DMS 273 treated with DMSO at 0.1 percent for 48 hours (cell line): ENCODE measurements at places on chromosomes 7 and 10.

GRCh38 chr7:47226696-47227095, 355.2 kb downstream of the TNS3 start:
- no peak for DNase-seq

GRCh38 chr7:116083796-116084195, 53.2 kb upstream of the TFEC start:
- DNase-seq: no peak

DNA sequence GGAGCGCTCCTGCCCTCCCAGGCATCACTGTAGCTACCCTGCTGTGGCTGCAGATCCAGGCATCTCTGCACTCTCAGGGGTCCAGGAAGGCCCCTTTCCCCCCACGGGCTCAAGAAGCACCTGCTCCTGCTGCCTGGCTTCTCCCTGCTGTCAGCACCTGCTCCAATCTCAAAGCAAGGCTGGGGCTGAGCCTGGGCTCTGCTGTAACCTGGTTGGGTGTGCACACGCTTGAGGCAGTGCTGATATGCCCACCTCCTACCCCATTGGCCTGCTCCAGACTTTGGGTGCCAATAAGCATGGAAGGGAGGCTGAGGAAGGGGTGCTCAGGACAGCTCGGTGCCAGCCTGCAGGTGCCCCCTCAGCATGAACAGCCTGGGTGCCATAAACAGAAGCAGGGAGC, 185.0 kb downstream of the ZNF438 start:
- DNase-seq: no peak

- no peak for DNase-seq
Observed at GRCh38 chr10:32971536-32972091, 13.6 kb upstream of the ITGB1 start.

DNA sequence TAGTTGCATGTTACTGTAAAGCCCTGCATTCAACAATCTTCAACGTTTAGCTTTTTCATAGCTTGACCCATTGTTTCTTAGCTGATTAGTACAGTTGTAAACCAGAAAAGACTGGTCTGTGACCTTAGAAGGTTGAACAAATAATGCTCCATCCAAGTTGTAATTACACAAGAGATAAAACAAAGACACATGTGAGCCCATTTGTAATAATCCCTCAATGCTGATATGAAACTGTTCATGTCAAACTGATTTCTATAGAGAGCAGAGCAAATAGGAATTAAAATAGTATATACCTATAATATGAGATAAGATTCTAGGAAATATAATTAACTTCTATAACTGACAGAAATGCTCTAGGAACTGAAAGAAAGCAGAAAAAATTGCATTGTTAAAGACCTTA, 94.7 kb upstream of the SLC25A13 start:
- no peak for DNase-seq

DNA sequence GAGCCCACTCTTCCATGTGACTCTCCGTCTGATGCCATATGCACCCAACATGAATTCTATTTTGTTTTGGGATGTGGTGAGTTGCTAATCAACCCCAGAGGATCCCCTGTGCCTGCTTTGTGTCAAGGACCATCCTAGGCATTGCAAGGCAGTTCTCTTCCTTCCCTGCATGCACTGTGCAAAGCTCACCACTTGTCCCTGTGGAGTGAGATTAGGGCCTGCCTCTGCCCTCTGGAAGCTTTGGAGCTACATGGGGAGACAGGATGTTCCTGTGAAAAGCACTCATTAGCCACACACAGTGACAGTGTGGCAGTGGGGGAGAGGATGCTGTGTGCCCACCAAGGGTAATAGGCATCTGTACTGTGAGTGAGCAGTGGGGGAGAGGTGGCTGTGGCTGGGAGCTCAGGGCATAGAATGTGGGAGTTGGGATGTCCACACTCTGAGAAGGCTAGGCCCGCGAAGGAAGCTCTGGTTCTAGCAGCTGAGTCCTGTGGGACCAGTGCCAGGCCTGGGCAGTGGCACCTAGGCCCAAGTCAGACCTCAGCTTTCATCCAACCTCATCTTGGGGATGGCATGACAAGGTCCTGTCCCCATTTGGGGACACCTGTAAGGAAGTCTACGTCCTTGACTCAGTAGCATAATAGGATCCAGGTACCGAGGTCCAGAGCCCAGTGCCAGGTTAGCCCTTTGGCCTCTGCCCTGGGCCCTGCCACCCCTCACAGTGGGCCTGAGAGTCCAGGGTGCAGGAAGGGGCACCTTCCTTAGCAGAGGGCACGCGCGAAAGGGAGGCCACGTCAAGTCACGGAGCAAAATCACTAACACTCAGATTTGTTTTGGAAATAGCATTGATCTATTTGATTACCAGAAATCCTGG, 6.6 kb downstream of the ADRA2A start:
- no peak for DNase-seq

DNA sequence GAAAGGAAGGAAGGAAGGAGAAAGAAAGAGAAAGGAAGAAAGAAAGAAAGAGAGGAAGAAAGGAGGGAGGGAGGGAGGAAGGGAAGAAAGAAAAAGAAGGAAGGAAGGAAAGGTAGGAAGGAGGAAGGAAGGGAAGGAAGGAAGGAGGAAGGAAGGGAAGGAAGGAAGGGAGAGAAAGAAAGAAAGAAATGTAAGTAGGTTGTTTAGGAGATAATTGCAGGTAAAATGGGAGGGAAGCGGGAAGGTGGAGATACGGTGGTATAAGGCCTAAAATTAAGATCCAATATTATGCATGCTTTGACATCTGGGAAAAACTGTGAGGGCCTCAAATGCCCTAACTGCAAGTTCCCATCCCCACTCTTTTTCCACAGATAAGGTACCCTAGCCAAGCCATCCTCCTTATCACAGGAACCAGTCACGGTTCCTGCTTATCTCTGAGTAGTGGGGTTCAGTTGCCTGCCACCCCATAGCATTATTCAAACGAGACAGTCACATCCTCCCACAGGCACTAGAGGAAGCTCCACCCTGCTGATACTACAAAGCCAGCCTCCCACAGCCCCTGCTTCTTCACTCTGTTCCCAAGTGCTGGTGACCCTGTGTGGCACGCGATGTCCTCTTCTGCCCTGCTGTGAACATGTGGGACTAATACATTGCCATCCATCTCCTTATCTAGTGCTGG, 28.7 kb downstream of the ST8SIA6 start:
- no peak for DNase-seq

GRCh38 chr10:61835946-61836887, 65.3 kb upstream of the ARID5B start:
- DNase-seq: no peak

DNA sequence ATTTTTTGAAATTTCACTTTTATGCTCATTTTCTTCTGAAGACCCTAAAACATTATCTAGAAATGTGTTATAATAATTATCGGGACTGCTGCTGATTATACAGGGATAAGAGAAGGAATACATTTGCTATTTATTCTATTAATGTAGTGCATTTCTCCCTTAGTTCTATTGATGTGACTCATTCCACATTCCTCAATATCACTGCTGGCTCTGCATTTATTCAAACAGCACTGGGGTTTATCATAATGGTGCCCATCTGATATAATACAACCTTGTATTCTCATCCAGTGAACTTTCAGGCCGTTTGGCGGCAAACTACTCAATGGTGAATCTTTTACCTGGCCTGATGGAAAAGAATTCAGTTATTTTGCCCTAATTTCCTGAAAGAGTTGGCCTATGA, 7.8 kb downstream of the KCND2 start:
- DNase-seq: no peak

DNA sequence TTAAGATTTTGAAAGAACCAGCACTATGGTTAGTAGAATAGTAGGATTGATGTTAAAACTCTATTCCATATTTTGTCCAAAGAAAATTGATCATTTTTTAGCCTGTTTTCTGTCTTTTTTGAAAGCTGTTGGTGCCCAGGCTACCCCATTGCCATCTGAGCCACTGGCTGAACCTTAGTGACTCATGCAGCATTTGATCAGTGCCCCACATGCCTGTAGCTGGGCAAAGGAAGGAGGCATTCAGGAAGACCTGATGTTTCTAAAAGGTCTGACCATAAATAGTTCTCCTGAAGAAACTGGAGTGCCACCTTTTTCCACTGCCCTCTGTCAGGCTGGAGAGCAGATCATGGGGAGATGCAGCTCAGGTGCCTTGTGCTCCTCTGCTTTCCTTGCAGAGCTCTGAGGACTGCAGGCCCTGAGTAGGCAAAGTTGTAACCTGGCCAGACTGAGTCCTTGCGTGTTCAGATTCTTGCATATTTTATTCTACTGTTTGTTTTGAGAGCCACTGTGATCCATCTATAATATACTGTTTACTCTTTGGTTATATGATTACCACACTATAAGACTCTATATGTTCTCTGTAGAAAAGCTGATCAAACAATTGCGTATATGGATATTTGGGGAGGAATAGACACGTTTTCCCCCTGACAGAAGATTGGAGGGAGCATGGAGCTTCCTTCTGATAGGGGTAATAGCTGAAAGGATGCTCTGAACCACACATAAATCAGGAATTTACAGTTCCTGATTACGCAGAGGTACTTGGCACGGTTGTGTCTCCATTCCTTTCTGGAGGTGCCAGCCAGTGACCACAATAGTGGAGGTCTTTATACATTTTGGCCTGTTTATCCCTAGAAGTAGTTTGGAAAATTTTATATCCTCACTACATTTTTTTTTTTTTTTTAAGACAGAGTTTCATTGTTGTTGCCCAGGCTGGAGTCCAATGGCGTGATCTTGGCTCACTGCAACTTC, 48.9 kb upstream of the GJD4 start:
- DNase-seq: no peak

DNA sequence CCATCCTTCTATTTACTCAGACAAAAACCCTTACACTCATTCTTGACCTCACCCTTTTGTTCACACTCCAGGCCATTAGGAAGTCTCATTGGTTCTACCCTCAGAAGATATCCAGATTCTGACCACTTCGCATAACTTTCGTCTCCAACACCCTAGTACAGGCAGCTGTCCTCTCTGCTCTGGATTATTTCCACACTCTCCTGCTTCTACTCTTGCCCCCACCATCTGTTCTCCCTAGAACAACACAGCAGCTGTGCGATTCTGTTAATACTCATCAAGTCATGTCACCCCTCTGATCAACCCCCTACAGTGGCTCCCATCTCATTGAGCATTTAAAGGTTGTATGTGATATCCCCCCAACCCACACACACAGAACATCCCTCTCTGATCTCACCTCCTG, 15.5 kb upstream of the TRIL start:
- DNase-seq: peak; percentile 81

- no peak for DNase-seq
Observed at GRCh38 chr10:124043310-124044142, 49.9 kb downstream of the CHST15 start.

DNA sequence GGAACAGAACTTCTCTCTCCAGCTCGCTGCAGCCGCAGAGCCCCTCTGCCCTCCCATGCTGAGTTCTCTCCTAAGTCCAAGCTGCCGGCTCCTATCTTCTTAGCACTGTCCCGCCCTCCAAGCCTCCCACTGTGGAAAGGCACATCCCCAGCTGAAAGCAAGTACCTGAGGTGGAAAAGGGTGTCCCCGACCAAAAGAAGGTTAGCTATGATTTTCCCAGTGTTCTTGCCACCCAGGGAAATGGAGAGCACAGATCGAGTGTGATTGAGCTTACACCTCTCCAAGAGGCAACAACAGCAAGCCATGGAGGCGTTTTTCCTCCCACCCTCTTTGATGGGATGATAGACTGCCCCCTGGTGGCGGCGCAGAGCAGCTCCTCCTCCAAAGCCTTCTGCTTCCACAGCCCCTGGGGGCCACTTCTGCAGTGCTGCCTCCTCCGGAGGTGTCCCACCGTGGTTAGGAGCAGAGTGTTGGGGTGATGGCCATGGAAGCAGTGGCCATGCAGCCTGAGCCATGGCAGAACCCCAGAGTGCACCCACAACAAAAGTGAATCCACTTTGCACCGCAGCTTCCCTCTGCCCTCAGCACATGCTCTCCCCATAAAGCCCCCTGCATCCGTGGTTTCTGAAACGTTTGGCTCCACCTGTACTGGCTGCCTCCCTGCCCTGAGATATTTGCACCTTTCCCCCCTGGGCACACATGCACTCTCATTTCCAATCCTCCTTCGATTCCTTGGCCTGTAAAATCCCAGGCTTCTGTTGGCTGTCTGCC, 143.1 kb upstream of the STK17A start:
- no peak for DNase-seq

DNA sequence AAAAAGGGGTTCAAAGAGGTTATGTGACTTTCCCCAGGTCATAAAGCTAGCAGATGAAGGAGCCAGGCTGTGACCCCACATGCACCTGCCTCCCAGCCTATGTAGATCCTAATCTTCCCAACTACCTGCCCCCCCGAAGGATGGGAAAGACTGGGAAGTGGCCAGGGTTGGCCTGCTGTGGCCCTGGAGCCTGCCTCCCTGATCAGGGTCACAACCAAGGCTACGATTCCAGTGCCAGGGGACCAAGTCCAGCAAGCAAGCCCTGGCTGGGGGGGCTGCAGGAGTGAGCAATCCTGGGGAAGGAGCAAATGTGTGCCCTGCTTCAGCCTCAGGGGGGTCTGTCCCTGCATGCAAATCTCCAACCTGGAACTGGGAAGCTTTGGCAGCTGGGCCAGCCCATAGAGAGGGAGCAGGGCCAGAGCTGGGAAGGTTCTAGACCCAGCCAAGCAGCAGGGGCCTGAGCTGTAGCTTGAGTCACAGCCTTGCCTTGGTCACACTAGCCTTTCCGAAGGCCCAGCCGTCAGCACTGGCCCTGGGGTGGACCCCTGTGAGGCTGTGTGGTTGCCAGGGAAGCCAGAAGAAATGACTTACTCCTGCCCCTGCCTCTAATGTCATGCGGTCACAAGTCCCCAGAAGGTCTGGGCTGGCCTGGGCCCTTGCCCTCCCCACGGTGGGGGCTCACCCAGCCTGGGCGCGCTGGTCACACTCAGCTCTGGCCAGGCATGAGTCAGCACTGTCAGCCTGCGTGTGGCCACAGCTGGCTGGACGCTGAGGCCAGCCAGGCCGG, 96.4 kb upstream of the ZMIZ1 start:
- no peak for DNase-seq

DNA sequence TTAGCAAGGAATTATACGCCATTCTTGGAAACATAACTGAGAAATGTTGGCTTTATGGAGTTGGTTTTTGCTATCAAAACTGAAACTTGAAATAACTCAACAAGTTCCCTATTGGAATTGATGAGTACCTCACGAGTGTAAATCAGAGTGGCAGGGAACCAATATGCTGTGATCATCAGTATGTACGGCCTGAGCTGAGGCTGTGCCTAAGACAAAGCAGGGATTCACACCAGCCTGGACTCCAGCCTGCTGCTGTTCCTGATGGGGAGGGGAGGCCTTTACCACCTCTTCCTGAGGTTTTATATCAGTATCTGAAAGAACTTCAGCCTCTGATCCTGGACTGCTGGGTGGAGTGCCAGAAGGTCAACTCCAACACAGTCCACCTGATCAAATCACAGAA, 52.7 kb downstream of the CRTAC1 start:
- no peak for DNase-seq

DNA sequence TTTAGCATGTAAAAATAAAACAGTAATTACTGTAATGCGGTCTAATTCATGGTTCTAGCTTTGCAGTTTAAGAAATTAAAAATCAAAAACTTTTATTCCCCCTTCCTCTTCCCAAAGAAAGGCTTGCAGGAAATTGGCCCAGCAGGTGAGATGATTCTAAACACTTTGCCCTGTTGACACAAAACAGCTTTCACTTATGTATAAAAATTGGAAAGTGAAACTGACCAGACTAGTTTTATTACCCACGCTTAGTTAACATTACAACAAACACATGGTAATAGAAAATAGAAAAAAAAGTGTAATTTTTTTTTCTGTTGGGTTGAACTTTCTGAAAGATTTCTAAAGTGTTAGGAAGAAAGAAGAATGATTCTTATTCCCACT, 1.2 kb upstream of the CCDC6 start:
- DNase-seq: no peak
